ENCODE measurements at places on chromosomes 11 and 22.

DNA sequence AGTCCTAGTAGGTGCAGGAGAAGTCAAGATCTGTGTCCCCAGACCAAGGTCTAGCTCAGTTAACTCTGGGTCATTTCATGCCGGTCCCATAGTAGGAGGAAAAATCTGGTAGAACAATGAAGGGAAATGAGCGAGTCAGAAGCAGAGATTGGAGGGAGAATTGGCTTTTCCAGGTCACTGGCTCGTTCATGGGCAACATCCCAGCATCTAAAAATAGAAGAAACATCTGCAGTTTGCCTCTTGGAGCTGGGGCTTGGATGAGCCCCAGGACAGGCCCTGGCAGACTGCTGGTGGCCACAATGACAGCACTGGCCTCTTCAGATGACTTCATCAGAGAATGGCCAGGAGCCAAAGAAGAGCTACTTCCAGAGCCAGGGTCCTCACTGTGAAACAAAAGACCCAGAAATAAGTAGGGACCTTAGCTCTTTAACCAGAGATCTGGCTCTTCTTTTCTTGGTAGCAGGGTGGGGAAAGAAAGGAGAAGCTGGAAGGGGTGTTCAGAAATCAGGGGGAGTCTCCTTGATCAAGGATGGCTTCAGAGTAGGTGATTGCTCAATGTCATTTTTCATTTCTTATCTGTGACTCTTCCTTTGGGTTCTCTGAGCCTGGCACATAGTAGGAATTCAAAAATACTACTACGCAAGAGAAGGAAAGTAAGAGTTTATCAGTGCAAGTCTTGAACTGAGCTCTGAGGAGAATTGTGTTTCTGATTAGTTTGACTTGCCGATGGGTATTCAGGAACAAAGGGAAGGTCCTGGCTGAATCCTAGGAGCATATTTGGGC is 102.6 kb downstream of the TMPRSS5 start:
- DNase-seq: no peak

DNA sequence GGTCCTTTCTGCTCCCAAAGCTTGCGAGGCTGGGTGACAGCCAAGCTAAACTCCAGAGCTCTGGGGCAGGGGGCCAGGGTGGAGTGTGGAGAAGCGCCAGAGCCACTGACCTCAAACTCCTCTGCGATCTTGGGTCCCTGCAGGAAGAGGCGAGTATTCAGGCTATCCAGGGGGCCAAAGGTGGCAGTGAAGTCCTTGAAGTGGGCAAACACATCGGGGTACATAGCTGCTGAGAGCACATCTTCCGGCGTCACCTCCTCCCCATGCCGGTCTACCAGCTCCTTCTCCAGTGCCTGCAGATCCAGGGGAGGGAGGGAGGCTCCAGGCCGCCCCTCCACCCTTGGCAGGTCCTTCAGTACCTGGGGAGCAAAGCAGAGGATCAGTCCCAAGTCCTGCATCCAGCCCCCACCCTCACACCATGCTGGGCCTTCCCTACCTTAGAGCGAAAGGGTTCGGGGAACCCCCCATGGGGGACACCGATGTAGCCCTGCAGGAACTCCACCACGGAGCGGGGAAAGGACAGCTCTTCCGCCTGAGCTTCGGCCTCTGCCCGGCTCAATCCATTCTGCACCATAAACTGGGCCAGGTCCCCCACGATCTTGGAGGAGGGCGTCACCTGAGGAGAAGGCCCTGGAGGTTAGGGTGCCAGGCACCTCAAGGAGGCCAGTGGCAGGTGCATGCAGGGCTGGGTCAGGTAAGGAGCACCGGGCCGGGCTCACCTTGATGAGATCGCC is 6.4 kb downstream of the RCE1 start:
- DNase-seq: no peak

DNA sequence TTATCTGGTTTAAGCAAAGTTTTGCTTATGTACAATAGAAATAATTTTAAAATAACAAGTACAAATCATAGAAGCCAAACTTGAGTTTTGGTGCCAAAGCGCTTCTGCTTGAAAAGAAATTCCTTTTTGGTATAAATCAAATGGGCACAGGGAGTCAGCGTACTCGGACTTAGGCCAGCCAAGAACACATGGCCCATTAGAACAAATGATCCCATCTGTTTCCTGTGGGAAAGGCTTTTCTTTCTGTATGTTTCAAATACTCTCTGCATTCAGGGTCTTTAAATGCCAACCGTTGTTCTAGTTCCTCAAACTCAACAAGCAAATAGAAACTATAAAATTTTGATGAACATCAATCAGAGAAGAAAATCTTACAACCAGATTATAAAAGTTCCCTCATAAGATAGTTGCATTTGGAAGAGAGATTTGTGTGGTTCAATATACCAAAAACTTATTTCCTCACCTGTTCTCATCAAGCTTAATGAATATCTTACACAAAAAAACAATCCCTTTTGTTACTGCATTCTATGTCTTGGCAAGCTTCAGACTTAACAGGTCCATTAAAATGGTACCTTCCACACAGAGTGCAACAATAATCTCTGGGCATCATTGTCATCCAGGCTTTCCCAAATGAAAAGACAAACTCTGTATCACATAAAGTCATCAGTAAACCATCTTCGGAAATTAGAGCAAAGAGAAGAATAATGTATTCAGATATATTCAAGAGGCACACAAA is 739.8 kb upstream of the API5 start:
- DNase-seq: no peak

GRCh38 chr11:1307998-1308742 is 1.3 kb downstream of the TOLLIP start:
- DNase-seq: no peak

DNA sequence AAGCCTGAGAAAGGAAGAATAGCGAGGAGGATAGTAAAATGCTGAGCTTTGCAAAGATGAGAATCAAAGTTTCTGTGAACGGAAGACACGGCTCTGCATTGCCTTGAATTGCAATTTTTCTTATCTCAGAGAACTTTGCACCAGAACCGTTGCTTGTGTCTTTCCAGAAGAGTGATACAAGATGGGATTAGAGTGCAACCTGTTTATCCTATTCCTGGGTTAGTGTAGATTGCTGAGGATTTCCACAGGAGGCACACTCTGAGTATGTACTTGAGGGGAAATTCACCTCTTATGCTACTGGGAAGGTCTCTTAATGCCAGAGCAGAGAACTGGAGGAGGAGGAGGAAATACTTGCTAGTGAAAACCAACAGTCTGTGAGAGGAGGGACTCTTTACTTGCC is 377.5 kb downstream of the OPCML start:
- DNase-seq: no peak

DNA sequence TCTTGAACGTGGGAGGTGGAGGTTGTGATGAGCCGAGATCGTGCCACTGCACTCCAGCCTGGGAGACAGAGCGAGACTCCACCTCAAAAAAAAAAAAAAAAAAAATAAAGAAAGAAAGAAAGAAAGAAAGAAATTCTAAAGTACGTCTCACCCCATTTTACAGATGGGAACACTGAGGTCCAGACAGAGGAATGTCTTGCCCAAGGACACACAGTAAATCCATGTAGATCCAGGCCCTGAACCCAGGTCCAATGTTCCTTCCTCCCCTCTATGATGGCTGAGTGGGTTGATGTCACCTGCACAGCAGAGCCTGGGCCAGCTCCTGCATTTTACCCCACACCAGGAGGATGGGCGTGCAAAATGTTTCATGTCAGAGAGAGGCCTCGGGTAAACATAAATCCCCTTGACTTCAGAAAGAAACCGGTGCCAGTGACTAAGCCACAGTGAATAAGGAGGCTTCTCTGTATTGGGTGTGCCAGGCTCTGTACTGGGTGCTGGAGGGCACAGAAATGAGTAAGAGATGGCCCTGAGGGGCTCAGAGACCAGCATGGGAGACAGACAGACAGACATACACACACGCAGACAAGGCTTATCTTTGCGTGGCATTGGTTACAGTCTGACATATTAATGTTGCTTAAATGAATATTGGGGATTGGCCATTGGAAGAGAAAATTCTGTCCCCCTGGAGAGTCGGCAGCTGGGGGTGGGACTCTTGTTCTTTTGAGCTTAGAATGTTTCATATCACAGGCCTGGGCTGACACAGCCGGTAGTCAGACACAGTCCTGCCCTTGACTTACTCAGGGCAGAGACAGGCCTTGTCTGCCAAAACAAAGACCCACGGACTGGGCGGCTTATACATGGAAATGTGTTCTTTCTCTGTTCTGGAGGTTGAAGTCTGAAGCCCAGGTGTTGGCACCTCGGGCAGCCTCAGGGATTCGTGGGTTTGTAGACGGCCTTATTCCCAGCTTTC is 105.4 kb downstream of the MIAT start:
- no peak for DNase-seq

GRCh38 chr11:68003846-68004550 is at the start of gene UNC93B1:
Gene UNC93B1 (minus strand): TSS chr11:68004097. CDS start chr11:68004043, 54 bp downstream.
- DNase-seq: peak; percentile 33

DNA sequence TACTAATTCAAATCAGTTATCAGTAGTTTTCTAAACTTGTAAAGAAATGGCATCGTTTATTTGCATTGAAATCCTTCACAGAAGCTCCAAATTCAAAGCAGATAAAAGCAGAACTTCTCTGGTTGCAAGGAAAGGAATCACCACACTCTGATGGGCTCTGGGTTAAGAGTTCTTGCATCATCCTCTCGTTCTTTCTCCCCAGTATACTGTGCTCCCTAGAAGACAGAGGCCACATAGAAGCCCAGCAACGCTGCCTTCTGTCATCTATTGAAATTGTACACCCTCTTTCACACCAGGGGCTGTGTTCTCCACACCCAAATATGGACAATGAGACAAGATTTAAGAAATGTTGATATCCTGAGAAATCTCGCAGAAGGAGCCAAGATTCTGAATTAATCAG is 29.3 kb downstream of the FAT3 start:
- no peak for DNase-seq

GRCh38 chr22:36180038-36180880 is 19.7 kb upstream of the APOL3 start:
- DNase-seq: no peak

GRCh38 chr11:124170801-124171586 is 12.2 kb upstream of the OR10D3 start:
- peak; percentile 1 for DNase-seq

DNA sequence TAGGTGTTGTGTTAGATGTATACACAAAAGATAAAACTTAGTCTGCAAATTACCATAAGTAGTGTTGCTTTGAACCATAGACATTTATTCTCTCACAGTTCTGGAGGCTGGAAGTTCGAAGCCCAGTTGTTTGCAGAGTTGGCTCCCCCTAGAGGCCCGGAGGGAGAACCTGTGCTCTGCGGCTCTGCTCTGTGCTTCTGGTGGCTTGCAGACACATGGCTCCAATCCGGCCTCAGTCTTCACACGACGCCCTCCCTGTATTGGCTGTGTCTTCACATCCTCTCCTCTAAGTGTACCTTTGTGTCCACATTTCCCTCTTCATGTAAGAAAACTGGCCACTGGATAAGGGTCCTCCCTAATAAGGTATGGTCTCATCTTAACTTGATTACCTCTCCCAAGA is 128.4 kb downstream of the OPCML start:
- no peak for DNase-seq

- DNase-seq: peak; percentile 71
These were observed 2.0 kb upstream of the FJX1 start for GRCh38 chr11:35615921-35616900.

DNA sequence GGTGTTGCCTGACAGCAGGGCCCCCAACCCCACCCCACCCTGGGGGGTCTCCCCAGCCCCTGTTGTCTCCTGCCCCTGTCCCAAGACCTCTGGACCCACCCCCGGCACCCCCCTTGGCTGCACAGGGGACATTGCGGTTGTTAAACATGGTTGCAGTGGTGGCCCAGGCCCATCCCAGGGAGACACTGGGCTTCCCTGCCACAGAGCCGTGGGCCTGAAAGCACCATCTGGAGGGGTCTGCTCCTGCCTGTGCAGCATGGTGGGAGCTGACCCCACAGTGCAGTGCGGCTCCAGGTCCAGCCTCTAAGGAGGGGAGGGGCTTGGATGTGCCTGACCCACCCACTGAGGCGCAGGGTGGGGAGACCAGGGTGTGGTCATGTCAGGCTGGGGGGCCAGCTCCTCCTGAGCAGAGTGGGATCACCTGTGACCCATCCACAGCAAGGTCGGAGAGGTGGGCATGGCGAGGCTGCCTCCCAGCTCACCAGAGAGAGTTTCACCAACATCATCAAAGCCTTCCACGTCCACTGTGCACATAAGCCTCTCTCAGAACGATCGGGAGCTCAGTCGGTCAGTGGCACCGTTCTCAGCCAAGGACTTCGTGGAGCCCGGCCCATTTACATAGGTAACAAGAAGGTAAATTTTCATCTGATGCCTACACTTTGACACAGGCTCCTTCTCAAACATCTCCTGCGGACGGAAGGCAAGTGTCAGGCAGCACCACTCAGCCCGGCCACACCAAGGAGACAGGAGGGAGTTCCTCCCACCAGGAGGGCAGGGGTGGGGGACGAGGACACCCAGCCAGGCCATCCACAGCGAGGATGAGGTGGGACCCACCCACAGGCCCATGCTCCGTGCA is 201.1 kb downstream of the BRD1 start:
- no peak for DNase-seq
